ENCODE measurements at places on chromosomes 16 and 17.

DNA sequence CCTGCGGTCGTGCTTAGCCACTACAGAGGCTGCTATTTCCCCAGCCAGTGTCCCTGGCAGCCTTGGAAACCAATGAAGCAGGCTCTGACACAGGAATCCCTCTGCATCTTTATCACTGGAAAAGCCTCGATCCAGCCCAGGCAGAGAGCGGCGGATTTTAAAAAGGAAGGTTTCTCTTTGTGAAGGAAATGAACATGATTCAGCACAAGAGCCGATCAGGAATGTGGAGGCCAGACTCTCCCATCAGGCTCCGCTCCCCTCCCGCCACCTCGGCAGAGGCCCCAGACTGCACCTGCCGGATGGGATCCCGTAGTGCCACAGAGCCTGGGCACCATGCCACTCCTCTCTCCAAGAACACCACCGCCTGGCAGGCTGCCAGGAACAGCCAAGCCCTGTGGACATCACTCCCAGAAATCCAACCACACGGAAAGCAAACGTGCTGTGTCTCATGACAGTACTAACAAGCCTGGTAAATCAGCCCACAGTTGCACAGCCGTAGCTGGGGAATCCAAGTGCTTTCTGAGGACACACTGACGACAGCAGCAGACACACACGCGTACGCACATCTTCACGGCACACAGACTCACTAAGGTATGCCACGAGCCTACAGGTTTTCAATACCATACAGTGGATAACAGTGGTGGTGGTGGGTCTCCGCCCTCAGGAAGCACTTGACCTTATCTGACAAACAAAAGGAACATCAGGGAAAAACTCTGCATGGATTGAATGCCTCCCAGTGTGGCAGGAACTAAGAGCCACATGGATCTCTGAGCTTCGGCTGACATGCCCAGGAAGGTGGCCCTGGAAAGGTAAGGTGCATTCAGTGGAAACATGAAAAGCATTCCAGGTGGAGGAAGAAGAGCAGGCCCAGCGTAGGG, 5.4 kb downstream of the LRRC75A start:
- DNase-seq = no peak

DNA sequence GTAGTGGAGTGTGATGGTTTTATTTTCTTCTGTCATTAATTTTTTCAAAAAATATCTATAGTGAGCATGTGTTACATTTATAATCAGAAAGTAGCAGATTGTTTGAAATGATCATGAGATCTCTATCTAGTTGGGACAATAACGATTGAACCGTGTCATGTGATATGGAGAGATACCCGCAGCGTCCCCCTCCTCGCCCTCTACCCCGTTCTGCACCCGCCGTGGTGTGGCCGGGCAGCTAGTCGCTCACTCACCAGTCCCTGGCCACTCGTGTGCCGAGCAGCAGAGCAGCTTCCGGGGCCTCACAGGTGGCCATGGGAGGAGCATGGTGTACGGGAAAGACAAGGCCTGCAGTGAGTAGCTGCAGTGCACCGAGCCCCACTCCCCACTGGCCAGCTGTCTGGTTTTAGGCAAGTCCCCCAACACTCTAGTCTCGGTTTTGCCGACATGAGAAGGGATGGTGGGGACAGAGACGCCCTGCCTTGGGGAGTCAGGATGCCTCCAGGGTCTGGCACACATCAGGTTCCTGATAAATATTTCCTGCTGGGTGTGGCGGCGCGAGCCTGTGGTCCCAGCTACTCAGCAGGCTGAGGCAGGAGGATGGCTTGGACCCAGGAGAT, 15.3 kb downstream of the MLYCD start:
- DNase-seq = no peak

DNA sequence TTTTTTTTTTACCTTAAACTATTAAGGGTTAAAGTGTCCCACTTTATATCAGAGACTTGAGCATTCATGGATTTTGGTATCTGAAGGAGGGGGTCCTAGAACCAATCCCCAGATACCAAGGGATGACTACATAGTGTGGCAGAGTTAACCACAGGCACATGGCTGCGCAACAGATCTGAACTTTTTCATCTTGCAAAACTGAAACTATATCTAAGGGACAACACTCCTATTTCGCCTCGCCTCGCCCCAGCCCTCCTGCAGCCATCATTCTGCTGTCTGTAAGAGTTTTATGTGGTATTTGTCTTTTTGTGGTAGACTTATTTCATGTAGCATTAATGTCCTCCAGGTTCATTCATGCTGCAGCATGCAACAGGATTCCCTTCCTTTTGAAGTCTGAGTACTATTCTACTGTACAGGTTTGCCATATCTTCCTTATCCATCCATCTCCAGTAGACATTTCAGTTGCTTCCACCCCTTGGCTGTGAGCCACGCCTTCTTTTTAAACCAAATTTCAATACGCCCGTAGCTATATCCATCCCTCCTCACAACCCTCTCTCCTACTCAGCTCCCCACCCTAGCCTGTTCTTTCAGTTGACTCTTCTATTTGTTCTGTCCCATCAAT, 53.2 kb downstream of the AMFR start:
- no peak for DNase-seq

- DNase-seq = no peak
Observed at GRCh38 chr17:51611585-51611984, 351.2 kb downstream of the UTP18 start.

DNA sequence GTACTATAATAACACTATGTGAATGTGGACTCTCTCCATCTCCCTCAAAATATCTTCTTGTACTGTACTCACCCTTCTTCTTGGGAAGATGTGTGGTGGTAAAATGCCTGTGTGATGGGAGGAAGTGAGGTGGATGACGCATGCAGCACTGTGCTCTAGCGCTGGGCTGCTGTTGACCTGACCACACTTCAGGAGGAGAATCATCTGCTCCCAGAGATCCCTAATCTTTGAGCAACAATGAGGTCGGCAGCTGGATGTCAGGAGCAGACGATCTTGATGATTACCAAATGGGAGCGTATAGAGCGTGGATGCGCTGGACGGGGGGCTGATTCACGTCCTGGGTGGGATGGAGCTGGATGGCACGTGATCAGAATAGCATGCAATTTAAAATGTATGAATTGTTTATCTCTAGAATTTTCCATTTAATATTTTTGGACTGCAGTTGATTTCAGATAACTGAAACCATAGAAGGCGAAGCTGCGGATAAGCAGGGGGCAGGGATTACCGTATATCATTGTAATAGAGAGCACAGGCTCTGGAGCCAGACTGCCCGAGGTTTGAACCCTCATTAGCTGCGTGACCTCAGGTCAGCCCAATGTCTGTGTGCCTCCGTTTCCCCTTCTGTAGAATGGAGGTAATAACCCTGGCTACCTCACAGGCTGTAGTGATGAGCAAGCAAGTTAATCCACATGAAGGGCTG, 23.7 kb upstream of the CYLD start:
- DNase-seq = no peak

GRCh38 chr16:11405331-11406176, 60.3 kb downstream of the RMI2 start:
- no peak for DNase-seq

DNA sequence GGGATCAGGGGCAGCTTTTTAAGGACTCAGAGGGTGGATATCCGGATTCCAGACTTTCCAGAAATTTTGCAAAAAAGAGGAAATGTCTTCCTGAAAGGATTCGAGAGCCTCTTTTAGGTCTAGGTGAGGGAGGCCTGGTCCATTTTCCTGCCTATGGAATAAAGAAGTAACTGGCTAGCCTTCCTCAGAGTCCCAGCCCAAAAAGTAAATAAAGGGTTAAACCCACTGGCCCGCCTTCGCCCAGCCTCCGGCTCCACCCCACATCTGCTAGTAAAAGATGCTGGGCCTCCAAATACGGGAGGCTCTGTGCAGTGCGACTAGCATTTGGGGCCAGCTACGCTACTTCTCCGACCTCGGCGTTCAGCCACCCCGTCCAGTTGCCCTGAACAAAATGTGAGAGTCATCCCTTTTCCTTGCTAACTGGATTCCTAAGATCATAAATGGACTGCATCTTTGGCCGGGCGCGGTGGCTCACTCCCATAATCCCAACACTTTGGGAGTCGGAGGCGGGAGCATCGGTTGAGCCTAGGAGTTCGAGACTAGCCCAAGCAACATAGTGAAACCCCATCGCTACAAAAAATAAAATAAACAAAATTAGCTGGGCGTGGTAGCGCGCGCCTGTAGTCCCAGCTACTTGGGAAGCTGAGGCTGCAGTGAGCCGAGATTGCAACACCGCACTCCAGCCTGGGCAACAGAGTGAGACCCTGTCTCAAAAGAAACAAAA, 824 bp upstream of the MPP2 start:
- peak; percentile 51 for DNase-seq

DNA sequence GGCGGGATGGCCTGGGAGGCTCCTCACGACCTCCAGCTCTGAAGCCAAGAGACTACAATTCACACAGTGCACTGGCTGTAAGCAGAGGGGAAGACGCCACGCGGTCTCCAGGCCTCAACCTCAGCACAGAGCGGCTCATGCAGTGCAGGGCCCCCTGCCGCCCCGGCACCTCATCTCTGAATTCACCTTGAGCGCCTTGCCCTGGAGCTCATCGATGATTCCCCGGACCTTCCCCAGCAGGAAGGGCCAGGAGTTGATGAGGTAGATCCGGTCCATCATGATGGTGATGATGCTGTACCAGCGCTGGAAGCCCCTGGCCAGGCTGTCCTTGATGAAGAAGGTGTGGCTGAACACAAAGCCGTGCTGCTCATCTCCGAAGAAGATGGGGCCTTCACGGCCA, 13.2 kb downstream of the FLCN start:
- no peak for DNase-seq

DNA sequence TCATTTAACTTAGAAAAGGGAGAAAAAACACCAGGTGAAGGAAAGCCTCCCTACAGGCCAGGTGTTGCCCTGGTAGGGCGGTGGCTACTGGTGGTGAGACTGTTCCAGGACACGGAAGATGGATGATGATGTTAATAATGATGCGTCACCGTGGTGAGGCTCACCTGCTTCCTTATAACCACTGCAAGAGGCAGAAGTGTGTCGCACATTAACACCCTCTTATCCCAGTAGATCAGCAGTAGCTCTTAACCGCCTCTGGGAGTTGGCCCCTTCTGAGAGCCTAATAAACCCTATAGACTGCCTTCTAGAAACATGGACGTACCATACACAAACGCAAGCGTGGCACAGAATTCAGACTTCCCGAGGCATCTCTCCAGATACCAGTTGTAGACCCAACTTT, 7.8 kb downstream of the BFAR start:
- DNase-seq = no peak

DNA sequence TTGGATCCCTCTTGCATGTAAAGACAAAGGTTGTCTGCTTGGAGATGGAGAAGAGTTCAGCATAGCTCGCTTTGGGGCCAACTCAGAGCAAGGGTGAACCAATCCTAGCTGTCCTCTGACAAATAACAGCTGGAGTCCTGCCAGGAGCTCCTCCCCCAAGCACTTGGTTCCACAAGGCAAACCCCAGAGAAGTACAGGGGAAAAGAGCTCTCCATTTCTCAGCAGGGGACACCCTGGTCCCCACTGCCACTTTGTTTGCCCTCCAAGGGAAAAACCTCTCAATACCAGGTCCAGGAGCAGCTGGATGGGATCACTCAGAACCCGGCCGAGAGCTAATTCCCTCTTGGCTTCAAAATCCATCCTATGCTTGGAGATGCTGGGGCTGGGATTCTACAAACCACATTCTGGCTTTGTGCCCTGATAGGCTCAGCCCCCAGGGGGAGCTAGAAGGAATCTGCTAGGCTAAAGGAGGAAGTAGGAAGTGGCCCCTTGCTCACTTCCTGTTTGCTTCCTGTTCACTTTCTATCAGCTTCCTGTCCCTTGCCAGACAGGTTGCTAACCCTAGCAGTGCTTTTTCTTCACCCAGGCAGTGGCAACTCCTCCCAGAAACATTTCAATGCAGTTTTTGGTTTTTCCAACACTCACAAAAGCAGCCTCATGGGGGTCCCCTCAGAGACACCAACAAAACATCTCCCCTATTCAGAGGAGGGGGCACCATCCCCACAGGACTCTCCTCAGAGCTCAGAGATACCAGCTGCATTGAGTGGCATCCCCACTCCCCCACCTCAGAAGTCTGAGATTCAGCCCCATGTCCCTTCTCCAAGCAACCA, 30.7 kb downstream of the CDRT4 start:
- DNase-seq = no peak

Measured in activated CD4-positive, alpha-beta T cell treated with anti-CD3 and anti-CD28 coated beads for 4 hours (primary cell).